Lower leg skin (tissue), 4 donors: ENCODE measurements at places on chromosomes 5 and 9. TPM values are rescaled to one million over a fixed set of nuclear protein-coding genes. Genes with fewer than 3 reads are reported as not detected.

DNA sequence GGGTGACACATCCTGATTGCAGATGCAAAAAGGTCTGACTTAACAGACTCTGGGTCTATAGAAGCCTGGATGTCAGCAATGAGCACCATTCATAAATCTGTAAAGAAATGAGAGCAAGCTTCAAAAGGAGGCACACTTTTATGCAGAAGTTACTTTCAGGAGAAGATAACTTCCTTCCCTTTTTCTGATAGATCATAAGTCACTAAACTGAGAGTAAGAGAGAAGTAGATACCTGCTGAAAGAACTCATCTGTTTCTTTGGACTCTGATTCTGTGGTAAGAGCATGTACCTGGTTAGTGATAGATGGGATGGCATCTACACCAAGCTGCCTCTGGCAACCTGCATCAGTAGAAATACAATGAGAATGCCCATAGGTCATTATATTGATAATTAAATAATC is 525.6 kb downstream of the CETN3 start:
- DNase-seq = no peak

GRCh38 chr9:95511952-95512708 is 4.6 kb downstream of the PTCH1 start:
- no peak for DNase-seq

DNA sequence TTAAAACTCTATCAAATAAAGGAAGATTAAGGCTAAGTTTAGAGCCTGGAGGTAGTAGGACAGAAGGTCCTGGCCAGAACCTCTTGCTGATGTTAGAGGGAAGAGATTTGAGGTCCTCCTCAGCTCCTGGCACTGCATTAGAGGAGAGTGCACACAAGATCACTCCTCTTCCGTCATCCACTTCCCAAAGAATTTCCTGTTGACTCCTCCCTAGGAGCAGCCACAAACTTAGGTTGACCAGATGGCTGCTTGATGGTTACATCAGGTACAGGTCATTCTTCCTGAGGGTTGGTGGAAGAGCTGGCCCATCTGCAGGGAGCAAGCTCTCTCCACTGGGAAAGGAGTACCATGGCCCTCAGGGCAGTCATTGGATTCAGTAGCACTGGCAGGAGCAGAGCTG is 93.9 kb upstream of the IL33 start:
- DNase-seq = no peak

- no peak for DNase-seq
These were observed at the start of gene NR2F1-AS1 for GRCh38 chr5:93580927-93581445. TSS of gene NR2F1-AS1 (minus strand) at chr5:93581219.

GRCh38 chr5:127960270-127960691 is 123.3 kb upstream of the SLC12A2 start:
- DNase-seq = no peak

DNA sequence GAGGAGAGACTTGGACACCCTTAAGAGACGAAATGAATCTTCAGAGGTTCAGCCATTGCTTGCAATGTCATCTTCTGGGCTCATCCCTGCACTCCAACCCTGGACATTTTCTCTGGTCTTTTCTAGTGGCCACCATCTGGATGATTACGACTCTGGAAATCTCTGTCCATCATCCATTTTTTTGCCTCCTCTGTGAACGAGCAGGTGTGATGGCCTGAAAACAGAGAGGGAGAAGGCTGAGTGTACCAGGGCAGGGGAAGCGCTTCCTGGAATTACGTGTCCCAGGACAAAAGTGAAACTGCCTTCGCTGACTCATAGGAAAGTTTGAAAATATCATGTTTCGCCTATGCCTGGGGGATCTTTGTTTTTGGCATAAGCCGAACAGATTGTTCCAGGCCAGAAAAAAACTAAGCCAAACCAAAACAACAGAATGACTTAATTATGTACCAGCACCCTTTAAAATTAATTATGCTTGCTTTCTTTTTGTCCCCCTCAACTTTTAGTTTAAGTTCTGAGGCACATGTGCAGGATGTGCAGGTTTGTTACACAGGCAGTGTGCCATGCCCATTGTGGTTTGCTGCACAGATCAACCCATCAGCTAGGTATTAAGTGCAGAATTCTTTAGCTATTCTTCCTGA is 31.9 kb downstream of the ANKRD33B start:
- DNase-seq = peak; percentile 87

DNA sequence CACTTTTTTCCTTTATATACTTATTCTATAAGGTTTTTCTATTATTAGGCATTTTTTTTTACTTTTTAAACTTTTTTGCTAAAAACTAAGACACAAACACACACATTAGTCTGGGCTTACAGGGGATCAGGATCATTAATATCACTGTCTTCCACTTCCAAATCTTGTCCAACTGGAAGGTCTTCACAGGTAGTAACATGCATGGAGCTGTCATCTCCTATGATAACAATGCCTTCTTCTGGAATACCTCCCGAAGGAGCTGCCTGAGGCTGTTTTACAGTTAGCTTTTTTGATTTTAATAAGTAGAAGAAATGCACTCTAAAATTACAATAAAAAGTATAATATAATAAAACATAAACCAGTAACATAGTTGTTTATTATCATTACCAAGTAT is 345.5 kb upstream of the PTGER4 start:
- DNase-seq = no peak

DNA sequence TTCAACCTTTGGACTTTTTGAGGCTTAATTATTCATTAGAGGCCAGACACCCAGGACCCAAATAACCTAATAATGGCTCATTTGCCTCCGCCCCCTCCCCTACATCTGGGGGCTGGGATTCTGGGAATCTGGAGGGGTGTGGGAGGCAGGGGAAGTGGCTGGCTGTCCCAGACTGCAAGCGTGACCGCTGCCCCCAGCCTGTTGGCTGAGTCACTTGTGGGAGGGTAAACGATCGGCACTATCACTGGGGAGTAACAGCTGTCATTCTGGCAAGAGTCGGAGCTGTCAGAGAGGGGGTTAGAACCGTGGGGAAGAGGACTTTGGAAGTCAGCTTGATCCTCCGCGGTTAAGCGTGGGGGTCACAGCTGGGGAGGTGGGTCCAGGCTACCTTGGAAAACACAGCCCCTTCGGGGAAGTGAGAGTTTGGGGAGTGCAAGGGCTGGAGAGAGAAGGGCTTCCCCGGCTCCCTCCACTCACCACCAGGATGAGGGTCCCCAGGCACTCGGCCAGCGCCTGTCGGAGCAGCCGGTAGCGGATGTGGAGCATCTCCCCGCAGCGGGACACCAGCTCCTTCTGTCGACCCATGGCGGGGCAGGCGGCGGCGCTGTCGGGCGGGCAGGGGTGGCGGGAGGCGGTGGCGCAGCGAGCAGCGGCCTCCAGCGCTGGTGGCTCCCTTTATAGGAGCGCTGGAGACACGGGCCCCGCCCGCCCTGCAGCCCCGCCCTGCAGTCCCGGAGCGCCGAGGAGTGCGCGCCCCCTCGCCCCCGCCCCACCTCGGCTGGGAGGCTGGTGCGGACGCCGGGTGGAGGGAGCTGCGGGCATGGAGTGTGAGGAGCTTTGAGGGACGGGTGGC is at the start of gene AQP3:
TSS of gene AQP3 (minus strand) at position 648 of the 853 bp plus-strand sequence. CDS start at position 585, 63 bp downstream.
- DNase-seq = peak; percentile 59

DNA sequence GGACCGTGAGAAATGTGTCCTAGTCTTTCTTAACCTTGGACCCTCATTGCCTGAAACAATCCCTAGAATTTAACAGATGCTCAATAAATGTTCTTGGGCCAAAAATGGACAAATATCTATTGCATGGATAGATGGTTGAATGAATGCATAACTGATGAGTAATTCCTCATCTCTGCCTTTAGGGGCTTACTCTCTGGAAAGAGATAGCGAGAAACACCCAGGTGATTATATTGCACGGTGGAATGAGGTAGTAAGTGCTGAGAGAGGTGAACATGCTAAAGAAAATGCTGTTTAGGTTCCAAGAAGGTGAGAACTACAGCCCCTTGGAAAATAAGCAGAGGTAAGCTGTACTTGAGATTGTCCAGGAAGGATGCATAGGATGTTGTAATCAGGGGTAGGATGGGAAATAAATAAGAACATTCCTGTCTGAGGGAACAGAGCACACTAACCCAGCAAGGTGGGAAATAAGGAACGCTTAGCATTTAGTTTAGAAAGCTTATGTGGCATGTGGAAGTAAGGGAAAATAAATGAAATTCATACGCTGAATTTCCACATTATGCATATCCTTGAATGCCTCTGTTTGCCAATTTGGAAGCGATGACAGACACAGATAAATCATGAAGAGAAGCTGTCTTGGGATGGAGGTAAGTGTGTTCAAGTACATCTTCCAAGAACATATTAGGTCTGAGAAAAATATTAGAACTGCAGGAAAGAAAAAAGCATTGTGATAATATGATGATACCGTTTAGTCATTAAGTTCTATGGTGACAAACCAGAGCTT is 426.6 kb downstream of the ARHGEF28 start:
- no peak for DNase-seq

DNA sequence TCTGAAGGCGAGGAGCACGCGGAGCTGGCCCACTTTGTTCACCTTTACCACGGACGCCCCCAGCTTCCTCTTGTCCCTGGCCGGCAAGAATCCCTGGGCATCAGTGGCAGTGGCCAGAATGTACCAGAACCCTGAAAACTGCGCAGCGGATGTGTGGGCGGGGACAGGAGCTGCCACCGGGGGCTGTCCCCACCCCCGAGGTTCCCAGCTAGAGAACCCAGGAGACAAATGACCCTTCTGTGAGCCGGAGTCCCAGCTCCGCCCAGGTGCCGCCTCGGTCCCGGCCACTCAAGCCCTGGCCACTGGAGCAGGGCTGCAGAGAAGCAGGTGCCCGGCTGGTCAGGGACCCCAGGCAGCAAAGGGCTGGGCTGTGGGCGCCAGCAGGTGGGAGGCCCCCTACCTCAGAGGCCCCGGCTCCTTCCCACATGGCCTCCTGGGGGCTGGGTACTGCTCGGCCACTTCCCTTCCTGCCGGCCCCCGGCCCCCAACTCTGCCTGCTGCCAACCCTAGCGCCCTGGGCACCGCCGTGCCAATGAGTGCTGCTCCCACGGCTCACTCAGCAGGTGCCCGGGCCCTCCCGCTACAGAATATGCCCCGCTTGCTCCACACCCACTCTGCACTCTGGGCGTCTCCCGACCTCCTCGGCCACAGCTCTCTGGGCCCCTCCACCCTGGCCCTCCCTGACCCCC is 713 bp downstream of the LCN10 start:
- no peak for DNase-seq

DNA sequence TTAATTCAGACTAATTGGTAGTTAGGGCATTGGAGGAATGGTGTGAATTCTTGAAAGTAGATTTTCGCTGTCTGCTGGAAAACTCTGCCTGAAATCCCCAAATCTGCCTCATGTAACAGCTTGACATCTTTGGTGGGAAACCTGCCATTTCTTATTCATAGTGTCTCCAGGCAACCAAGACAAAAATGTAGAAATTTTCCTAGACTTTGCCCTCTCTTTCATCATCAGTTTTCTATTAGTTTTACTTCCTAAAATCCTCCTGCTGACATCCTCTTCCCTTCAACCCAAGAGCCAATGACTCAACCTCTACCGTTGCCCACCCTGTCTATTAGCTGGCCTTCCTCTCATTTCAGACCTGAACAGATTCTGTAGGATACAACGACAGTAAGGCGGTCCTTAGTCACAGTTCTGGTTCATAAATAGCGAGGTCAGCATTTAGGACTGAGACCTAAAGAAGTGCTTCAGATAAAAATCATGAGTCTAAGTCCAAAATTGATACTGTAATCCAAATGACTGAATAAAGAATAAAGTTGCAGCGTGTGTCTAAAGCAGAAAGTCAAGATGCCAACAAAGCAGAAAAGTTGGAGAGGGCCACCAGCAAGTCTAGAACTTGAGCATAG is 133.9 kb downstream of the MUSK start:
- DNase-seq = no peak

GRCh38 chr9:227860-228259 is 13.2 kb downstream of the DOCK8 start:
- no peak for DNase-seq

- DNase-seq = no peak
These were observed 61.6 kb upstream of the C9orf72 start for GRCh38 chr9:27634879-27635278.

- no peak for DNase-seq
These were observed 9.1 kb downstream of the ARHGAP26 start for GRCh38 chr5:142779163-142779840.

GRCh38 chr9:135910757-135911156 is 3.4 kb upstream of the CAMSAP1 start:
- DNase-seq = peak; percentile 54

DNA sequence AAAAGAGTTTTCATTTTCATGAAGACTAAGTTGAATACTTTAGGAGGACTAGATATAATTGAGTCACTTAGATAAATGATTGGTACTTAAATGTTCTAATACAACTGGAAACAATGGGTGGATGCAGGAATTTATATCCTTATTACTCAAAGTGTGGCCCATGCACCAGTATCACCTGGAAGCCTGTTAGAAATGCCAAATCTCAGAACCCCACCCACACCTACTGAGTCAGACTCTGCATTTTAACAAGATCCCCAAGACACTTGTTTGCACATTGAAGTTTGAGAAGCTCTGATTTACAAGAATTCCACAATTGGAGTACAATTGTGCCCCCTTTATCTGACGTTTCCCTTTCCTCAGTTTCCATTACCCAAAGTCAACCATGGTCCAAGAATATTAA is 239.0 kb downstream of the AUH start:
- DNase-seq = no peak

- DNase-seq = no peak
These were observed 49.4 kb downstream of the RAPGEF1 start for GRCh38 chr9:131690462-131690861.

DNA sequence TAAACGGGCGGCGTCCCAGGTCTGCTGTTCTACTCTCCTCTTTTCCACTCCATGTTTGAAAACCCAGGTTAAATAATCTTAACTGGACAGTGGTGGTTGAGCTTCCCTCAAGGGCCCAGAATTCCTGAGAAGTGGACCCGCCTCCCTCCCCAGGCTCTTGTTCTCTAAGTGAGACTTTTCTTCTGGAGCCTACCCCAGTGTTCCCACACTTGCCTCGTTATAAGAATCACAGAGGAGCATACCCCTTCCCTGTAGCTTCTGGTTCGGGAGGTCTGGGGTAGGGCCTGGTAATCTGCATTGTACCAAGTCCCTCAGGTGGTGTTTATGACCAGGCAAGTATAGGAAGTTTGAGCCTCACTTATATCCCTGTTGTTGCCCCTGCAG is 12.0 kb downstream of the PSD2 start:
- no peak for DNase-seq

- DNase-seq = no peak
These were observed 19.4 kb downstream of the PLPPR1 start for GRCh38 chr9:101047848-101048397.

GRCh38 chr5:38191693-38192092 is 66.7 kb upstream of the EGFLAM start:
- no peak for DNase-seq

Gene IL9
- not detected for total RNA-seq

Gene TSSK1B
- total RNA-seq = 0.42 TPM

Gene TPPP
- 11.3 TPM for total RNA-seq

Gene FOXD4L4
- 0.17 TPM for total RNA-seq

Gene ZNF300
- 1.1 TPM for total RNA-seq

Gene AIF1L
- total RNA-seq = 17.2 TPM

Gene OR2S2
- not detected for total RNA-seq

Gene PCDHGB7
- total RNA-seq = 11.3 TPM

Gene FOXD4L6
- not detected for total RNA-seq

Gene CDX1
- not detected for total RNA-seq

Gene FOXD4L5
- 0.23 TPM for total RNA-seq

Gene BHMT2
- total RNA-seq = 1.3 TPM
